Activated CD8-positive, alpha-beta memory T cell treated with anti-CD3 and anti-CD28 coated beads, Interleukin-2, amount 10 ng/mL, durations not matched to agents 7 days and 5 days (primary cell): ENCODE measurements at places on chromosomes 13 and 19. TPM values are rescaled to one million over a fixed set of nuclear protein-coding genes. Genes with fewer than 3 reads are reported as not detected.

The FREM2 gene
- not detected for total RNA-seq

The CEACAM7 gene
- not detected for total RNA-seq

The SERTAD3 gene
- 13.4 TPM for total RNA-seq

The ACTMAP gene
- 13.7 TPM for total RNA-seq

The GPR108 gene
- 100 TPM for total RNA-seq

The ACER1 gene
- 0.26 TPM for total RNA-seq

The RNF113B gene
- not detected for total RNA-seq

The OR10H4 gene
- total RNA-seq: not detected

The DNAJC15 gene
- 14.4 TPM for total RNA-seq

The ISYNA1 gene
- 29.6 TPM for total RNA-seq

The GAPDHS gene
- not detected for total RNA-seq

The GPI gene
- 501 TPM for total RNA-seq

The ZNF20 gene
- 5.2 TPM for total RNA-seq

The ZNF497 gene
- total RNA-seq: 0.87 TPM

The MZT1 gene
- 19.7 TPM for total RNA-seq

The CCDC124 gene
- total RNA-seq: 83.8 TPM

The FKBP8 gene
- total RNA-seq: 286 TPM

The ZNF534 gene
- not detected for total RNA-seq

The METTL21C gene
- total RNA-seq: not detected

The URAD gene
- total RNA-seq: not detected

The COX6B2 gene
- total RNA-seq: 2.0 TPM

The ZNF177 gene
- total RNA-seq: 1.1 TPM

The SPIB gene
- 0.23 TPM for total RNA-seq

The NOVA2 gene
- 0.18 TPM for total RNA-seq

The EDDM13 gene
- not detected for total RNA-seq

The LIM2 gene
- total RNA-seq: not detected

The ZBTB32 gene
- total RNA-seq: 185 TPM

The PROSER3 gene
- total RNA-seq: 46.5 TPM

The ADGRE3 gene
- total RNA-seq: not detected

The TMEM272 gene
- total RNA-seq: 0.09 TPM

The KBTBD7 gene
- 7.6 TPM for total RNA-seq

The ERICH4 gene
- not detected for total RNA-seq

The NLRP4 gene
- not detected for total RNA-seq

The APOC4 gene
- total RNA-seq: not detected

The CEACAM4 gene
- total RNA-seq: not detected

The SERPINE3 gene
- total RNA-seq: not detected

The HSPB6 gene
- not detected for total RNA-seq

The KLHL26 gene
- 15.8 TPM for total RNA-seq

The KRTDAP gene
- not detected for total RNA-seq

The PLPPR3 gene
- not detected for total RNA-seq

The TMPRSS9 gene
- total RNA-seq: not detected

The GPR12 gene
- not detected for total RNA-seq

The CDC37 gene
- 309 TPM for total RNA-seq

The SLC10A2 gene
- total RNA-seq: not detected

The IL27RA gene
- 60.3 TPM for total RNA-seq

The HCN2 gene
- 0.67 TPM for total RNA-seq
